ENCODE measurements at places on chromosomes 1 and 21. TPM values are rescaled to one million over a fixed set of nuclear protein-coding genes. Genes with fewer than 3 reads are reported as not detected.

DNA sequence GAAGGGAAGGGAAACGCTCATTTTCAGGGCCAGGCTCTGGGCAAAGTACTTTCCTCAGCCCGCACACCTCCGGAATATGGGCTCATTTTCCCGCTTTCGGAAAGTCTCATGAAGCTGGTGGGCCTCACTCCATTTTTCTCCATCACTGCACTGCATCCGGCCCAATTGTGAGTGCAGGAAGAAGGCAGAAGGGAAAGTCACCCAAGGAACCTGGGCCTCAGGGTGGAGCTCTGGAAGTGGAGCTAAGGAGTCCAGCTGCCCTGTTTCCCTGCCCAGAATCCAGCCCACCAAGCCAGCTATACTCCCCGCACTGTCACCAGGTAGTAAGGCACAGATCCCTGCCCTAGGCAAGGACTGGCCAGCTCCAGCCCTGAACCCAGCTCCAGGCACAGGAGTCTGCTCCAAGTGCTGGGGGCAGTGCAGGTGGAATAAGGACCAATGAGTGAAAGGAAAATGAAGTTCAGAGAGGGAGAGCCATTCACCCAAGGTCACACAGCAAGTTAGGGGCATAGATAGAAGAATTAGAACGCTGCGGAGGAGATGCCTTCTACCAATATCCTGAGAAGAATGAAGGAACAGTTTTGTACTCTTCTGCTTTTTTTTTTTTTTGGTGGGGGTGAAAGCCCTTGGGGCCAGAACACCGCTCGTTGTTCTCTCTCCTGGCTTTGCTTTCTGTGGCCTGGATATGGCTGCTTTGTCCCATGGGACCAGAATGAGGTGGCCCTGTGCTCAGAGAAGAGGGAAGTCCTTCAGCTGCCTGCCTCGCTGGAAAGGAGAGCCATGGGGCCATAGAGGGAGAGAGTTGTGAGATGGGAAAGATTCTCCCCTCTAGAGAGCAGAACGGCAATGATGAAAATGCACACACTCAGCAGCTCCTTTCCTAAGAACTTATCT lies 10.0 kb downstream of the LRP8 start:
- no peaks in the 10 kb centered on the region for H3K27me3 ChIP-seq
- H3K4me1 ChIP-seq, result no peaks in the 10 kb centered on the region
- no peak overlapping the region for H3K4me3 ChIP-seq
- peak overlapping the region; percentile 100 for H3K27ac ChIP-seq
- DNase-seq, result no peak

GRCh38 chr1:230430499-230430898 lies 4.4 kb upstream of the PGBD5 start:
- H3K4me1 ChIP-seq, result no peaks in the 10 kb centered on the region
- H3K4me3 ChIP-seq, result no peak overlapping the region
- 0 out of 2 replicates have a peak, but pooled peaks cover under 1% of the 10 kb centered on the region for H3K27me3 ChIP-seq
- no peaks in the 10 kb centered on the region for H3K36me3 ChIP-seq
- no peak overlapping the region for H3K27ac ChIP-seq

DNA sequence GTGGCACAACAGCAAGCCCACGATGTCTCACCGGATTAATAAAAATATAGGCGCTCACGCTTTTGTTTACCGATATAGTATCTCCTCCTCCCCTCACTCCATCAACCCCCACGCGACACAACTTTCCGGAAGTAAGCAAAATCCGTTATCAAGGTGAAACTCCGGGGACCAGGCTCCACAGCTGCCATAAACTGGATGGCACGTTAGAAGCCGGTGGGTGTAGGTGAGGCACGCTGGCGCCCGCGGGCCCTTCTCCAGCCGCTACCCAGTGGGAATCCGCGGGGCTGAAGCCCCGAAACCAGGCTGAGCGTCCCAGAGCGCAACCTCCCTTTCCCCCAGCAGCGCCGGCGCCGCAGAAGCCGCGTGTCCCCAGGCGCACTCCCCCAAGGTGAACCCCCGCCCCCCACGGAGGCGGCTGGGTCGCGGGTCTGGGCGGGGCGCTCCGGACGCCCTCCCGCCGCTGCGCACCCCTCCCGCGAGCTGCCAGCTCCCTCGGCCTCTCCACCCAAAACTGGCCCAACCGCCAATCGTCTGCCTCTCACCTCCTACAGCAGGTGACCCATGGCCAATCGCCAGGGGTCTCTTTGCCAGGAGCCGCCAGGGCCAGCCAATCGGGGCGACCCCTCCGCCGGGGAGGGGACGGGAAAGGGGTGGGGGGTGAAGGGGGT lies 112.4 kb downstream of the OSBPL9 start:
- peak; percentile 98 for DNase-seq
- peak overlapping the region; percentile 75 for H3K4me3 ChIP-seq
- peak overlapping the region; percentile 75 for H3K27ac ChIP-seq
- H3K36me3 ChIP-seq, result no peaks in the 10 kb centered on the region
- H3K27me3 ChIP-seq, result no peaks in the 10 kb centered on the region

DNA sequence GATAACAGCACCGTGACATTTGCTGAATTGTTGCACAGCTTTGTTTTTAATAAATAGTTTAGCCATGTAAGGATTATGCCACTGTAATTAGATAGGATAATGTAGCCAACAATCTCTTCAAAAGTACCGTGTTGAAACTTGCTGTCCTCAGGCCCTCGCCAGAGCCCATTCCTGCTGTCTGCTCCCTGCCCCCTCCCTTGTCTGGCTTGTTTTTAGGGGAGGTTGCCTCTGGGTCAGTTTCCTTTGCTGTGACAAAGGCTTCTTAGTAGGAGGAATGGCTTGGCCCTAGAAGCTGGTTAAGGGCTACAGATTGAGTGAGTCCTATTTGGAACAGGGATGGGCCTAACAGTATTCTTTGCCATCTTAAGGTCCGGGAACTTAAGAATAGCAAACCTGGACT lies 107.9 kb downstream of the LMO4 start:
- H3K4me3 ChIP-seq, result no peak overlapping the region
- no peak overlapping the region for H3K27ac ChIP-seq
- no peaks in the 10 kb centered on the region for H3K4me1 ChIP-seq
- H3K27me3 ChIP-seq, result no peaks in the 10 kb centered on the region
- no peak for DNase-seq
- H3K36me3 ChIP-seq, result no peaks in the 10 kb centered on the region

FMN2 gene
- 7.2 TPM for polyA plus RNA-seq

- DNase-seq, result no peak
- no peak overlapping the region for H3K4me3 ChIP-seq
- H3K36me3 ChIP-seq, result no peaks in the 10 kb centered on the region
- H3K4me1 ChIP-seq, result no peaks in the 10 kb centered on the region
- no peak overlapping the region for H3K27ac ChIP-seq
Observed at GRCh38 chr1:155622191-155622590, 12.2 kb downstream of the MSTO1 start.
